ENCODE measurements at places on chromosomes 11 and 22.

DNA sequence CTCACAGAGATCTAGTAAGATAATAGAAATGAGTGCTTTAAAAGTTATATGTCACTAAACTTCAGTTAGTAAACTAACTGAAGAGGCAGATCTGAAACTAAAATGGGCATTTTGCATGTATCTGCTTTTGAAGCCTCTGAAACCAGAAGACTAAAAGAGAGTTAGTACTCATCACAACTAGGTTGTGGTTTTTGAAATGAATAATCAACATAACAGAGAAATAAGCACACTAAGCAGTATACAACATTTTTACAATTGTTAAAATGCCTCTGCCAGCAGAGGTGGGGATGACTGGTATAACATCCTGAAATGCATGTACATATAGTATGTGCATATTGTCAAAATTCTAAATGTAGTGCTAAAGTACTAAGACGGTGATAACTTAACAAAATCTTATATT is 564.5 kb downstream of the DLG2 start:
- DNase-seq = no peak

DNA sequence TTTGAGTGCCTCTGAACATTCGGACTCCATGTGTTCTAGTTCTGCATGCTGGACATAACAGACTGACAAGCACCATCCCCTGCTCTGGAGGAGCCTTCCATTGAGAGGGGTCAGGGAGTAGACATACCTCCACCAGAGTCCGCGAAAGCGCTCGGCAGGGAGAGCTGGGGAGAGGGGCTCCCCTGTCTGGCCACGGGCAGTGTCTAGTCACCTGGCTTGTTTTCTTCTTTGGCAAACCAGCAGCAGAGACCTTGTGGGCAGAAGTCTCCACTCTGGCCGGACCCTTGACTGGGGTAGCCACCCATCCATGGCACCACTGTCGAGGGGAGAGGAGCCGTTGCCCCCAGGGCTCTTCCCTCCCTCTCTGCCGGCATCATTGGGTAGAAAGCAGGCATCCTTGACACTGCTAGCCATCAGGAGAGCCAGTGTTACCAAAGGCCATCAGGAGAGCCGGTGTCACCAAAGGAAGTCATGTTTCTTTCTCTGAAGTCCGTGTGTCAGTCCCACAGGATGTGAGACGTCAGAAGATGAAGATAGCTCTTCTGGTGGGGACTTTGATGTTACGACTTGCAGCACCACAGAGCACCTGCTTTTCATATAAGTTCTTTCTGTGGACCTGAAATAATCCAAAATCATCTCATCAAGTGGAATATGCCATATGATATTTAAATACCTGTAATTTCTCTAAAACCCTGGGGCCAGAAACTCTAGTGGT is 305.6 kb downstream of the TBC1D22A start:
- DNase-seq = no peak

GRCh38 chr11:27410272-27410671 is 47.3 kb upstream of the CCDC34 start:
- no peak for DNase-seq

DNA sequence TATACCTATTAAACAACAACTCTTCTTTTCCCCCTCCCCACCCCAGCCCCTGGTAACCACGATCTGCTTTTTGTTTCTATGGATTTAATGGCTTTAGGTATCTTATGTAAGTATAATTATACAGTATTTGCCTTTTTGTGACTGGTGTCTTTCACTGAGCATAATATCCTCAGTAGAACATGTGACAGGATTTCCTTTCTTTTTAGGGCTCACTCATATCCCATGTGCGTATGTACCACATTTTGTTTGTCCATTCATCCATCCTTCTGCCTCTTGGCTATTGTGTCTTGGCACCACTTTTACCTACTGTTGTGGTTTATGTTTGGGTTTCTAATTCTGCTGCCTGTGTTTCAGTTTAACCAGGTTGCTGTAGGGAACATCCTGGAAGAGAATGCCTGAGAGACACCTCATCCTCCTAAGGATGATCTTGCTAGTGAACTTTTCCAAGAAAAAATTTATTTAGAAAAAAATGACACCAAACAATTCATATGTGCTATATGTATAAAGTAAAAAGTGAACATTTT is 77.6 kb upstream of the SESN3 start:
- no peak for DNase-seq

GRCh38 chr11:44940835-44941234 is 9.8 kb downstream of the TP53I11 start:
- no peak for DNase-seq

DNA sequence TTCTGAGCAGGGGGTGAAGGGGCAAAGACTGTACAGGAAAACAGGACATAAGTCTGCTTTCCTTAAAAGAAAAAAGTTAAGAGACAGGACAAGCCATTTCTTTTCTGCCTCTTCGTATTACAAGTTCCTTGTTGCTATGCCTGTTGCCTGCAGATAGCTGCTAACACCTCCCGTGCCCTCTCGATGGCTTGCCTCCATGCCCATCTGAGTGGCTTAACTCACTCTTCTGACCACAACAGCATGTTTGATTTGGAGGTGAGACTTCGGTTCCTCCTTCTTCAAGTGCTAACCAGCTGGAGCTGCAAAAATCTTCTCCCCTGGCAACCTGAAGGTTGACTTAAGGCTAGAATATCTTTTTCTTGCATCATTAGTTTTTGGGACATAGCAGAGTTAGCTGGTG is 103.1 kb downstream of the PRR5L start:
- DNase-seq = no peak

DNA sequence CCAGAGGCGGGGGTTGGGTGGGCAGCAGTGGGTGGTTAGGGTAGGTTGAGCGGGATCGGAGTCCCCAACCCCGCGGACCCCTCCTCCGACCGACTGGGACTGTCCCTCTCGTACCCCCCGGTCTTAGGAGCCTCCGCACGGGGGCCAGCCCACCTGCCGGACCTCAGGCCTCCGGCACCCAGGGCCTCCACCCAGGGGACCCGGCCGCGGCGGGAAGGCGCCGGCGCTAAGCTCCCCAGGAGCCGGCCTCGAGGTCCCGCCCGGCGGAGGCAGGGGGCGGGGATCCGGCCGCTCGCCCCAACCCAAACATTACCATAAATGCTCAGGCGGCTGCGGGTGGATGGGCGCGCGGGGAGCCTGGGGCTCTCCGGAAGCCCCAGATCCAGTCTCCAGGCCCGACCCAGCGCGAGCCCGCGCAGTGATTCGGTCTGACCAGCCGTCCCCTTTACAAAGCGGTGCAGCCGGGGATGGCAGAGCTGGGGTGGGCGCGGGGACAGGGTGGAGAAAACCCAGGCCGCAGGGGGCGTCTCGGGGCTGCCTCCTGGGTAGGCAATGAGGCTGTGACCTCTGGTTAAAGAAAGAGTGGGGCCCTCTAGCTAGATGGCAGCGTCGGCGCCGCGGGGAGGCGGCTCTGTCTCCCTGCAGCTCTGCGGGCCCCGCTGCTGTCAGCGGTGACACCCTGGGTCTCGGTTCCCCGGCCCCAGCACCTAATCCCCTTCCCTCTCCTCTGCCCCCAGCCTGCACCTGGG is 4.0 kb upstream of the MCAM start:
- DNase-seq = no peak

GRCh38 chr11:93491973-93492372 is 51.2 kb downstream of the SMCO4 start:
- DNase-seq = no peak

DNA sequence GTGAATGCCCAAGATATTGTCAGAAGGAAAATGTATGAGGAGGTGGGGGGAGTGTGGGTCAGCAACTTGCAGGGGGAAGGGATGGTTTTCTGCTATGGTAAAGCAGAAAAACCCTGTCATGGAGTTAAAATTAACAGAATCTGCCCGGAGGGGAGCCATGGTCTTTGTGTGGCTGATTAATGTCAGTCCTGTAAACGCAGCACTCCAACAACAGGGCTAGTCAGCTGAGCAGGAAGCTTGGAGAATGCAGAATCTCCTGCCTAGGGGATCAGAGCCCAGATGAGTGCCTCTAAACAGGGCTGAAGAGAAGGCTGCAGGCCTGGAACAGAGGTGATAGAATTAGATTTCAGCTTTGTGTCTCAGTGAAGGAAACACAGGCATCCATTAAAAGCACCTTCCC is 140.9 kb upstream of the MTNR1B start:
- no peak for DNase-seq

- no peak for DNase-seq
These were observed 22.6 kb upstream of the OR56B1 start for GRCh38 chr11:5713695-5714094.

- DNase-seq = no peak
These were observed 106.8 kb downstream of the GRAMD1B start for GRCh38 chr11:123536690-123537437.

- no peak for DNase-seq
These were observed 6.3 kb downstream of the SHANK3 start for GRCh38 chr22:50678651-50679521.

- DNase-seq = no peak
These were observed 37.2 kb downstream of the LIMK2 start for GRCh38 chr22:31248965-31249958.

- DNase-seq = no peak
These were observed 578.0 kb downstream of the INSC start for GRCh38 chr11:15692739-15693138.

GRCh38 chr11:92046103-92046502 is 178.5 kb upstream of the FAT3 start:
- DNase-seq = no peak

DNA sequence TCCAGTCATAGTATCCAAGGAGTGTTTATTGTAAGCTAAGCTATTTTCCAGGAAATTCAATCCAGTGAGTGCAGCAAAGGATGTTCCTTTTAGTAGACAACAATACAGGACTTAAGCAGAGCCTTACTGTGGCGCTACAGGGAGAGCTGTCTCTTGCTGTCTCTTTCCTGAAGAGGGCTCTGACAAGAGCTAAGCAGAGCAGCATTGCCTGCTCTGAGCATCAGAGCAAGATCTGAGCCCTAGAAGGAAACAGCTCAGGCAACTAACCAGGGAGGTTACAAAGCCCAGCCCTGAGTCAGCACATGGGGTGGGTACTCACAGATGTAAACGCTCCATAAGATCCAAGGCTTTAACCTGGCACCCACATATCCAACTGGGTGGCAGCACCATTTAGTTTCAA is 8.0 kb downstream of the LAYN start:
- no peak for DNase-seq

DNA sequence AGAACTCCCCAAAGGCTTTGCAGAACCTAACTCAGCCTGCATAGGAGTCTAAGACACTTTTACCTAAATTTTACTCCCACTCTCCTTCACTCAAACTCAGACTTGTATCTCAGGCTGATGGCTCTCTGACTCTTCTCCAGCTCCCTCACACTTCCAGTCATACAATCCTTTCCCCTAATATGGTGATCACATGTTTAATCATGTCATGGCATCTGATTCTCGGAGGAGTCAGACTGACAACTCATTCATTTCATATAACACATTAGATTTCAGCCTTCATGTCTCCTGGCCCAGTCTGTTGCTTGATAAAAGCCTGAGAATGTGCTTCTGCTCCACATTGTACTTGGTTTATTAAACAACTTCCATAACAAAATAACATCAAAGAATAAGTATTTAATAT is 1503.9 kb upstream of the TENM4 start:
- no peak for DNase-seq

- no peak for DNase-seq
These were observed 115.3 kb downstream of the PKNOX2 start for GRCh38 chr11:125279676-125280418.

DNA sequence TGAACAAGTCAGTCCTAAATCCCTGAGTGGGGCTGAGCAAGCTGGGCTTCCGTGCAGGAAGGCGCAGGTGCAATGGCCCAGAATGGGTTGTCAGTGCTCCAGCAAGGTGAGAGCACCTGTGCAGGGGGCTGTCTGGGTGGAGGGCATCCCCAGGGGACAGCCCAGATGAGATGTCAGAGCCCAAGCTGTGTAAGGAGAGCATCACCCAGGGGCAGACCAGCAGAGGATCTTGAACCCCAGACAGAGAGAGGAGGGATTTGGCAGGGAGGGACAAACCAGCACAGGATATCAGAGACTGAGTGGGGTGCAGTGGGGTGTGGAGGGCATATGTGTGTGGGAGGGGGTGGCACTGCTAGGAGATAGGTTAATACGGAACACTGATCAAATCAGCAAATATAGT is 114.9 kb upstream of the TMEM45B start:
- DNase-seq = no peak

DNA sequence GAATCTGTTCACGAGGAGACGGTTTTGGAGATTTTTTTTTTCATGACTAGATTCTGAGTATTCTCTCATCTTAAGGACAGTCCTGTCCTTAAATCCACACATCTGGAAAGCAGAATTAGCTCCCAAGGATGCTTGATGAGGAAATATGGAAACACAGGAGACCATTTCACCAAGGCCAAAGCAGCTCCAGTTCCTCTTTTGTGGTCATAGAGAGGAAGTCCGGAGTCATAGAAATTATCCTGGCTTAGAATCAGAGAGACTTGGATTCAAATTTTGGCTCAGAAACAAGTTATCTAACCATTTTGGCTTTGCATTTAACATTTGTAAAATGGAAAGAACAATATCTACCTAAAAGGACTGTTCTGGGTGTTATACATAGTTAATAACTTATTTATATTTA is 7.3 kb upstream of the TEAD1 start:
- no peak for DNase-seq

DNA sequence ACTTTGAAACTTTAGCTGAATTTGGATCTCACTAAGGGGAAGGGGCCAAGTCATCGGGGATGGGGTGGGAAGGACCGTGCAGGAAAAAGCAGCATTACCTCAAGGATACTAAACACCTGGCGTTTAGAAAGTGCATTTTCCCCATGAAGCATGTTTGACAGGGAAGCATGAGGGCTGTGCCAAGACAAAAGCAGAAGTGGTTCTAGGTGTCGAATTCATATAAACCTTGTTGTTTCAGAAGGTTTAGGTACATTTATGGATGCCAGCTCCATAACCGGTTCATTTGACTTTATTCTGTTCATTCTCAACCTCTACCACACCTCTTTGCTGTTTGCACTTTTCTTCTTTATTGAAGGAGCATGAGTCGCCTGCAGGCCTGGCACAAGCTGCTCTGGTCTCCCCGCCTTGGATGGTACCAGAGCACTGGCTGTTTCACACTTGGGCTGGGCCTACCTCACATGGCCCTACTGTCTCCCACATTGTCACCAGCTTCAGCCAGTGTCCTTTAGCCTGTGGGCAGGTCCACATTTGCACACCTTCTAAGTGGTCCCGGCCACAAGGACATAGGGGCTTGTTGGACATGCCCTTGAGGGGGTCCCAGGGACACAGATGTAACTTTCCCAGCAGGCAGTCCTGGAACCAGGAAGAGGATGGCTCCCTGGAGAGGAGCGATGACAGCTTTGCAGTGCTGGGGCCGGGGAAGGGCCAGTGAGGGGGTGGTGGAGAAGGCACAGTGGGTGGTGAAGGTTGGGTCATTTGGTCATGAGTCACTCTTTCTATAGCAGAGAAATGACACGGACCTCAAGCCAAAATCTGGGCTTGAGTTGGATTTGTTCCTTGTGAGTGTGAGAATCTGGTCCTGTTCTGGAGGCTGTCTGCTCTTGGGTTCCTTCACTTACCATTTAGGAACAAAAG is 3.2 kb upstream of the ST14 start:
- DNase-seq = no peak

GRCh38 chr22:48576333-48577013 is 1251.2 kb downstream of the BRD1 start:
- DNase-seq = no peak

Data from activated CD8-positive, alpha-beta memory T cell treated with anti-CD3 and anti-CD28 coated beads for 4 hours (primary cell).